ENCODE measurements at places on chromosomes 2 and 18.

GRCh38 chr18:46755315-46756024 is 1.4 kb downstream of the ST8SIA5 start:
- no peak for DNase-seq

- DNase-seq = no peak
Measured at GRCh38 chr2:111028720-111029119, 92.0 kb upstream of the BCL2L11 start.

DNA sequence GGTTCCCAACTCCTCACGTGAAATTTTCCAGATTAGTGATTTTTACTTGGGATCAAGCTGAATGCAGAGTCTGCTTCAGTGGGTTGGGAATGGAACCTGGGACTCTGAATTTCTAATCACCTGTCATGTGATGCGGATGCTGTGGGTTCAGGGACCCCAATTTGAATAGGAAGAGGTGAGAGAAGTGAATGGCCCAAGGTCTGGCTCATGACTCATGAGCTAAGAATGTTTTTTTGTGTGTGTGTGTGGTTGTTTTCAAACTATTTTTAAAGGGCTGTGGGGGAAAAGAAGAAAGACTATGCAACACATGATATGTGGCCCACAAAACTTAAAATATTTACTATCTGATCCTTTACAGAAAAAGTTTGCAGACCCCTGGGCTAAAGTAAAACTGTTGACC is 108.5 kb upstream of the CYRIA start:
- DNase-seq = no peak

DNA sequence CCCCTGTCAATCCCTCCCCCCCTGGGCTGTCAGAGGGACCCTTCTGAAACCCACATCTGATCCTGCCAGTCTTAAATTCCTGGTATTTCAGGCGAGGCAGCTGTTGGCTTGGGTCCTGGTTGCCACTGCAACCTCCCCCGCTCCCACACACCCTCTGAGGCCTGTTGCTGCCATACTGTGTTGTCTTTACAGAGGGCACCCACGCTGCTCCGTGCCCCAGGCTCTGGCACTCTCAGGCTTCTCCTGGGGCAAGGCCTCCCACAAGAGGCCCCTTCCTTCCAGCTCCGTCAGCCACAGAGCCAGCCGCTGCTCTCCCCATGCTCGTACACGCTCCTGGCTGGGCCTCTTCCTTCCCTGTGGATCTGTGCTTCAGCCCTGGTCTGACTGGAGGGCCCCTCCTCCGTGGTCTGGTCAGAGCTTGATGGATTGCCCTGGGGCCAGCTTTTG is 8.6 kb downstream of the CABLES1 start:
- DNase-seq = no peak

- no peak for DNase-seq
Measured at GRCh38 chr18:56505971-56506370, 132.4 kb downstream of the TXNL1 start.

DNA sequence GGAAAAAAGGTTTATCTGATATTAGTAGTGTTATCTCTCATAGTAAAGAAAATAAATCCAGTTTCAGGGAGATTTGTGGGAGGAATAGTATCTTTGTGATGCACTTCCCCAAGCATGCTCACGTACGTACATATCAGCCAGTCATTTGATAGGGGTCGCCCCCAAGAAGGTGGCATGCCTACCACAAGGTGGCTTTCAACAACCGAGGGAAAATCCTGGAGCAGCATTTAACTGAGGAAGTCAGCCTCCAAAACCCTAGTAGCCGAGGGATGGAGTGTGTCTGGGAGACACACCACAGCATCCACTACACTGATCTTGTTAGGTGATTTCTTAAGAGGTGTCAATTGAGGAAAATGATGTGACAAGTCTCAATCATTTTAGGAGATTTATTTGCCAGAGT is 623.9 kb downstream of the NYAP2 start:
- DNase-seq = no peak

DNA sequence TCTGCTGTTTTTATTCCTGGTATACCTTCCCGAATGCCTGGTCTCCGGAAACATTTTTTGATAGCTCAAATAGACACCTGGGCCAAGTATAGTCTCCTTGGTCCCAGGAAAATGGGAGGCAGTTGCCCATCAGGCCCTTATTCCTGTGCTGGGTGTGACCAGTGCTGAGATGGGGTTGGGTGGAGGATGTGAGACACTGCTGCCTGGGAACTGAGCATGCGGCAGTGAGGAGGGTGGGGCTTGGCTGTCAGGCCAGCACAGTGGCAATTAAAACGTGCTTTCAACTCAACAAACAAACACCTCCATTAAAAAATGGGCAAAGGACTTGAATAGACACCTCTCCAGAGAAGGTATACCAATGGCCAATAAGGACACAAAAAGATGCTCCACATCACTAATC is 12.5 kb downstream of the KLHL29 start:
- DNase-seq = no peak

DNA sequence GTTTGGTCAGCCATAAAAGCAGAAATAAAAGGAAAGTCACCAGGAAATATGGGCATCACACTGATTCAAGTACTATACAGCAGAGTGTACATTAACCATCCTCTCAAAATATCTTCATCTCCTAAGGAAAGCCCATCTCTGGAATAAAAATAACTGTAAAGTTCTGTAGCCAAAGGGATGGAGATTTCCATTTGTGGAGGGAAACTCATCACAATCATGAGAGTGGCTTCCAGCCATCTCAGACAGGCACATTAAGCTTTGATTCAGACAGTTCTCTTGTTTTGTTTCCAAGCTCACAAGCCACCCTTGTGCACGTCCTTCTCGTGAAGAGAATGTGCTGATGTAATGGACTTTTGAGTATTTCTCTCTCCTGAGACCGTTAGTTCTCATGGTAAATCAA is 695.5 kb downstream of the LRRTM4 start:
- no peak for DNase-seq

DNA sequence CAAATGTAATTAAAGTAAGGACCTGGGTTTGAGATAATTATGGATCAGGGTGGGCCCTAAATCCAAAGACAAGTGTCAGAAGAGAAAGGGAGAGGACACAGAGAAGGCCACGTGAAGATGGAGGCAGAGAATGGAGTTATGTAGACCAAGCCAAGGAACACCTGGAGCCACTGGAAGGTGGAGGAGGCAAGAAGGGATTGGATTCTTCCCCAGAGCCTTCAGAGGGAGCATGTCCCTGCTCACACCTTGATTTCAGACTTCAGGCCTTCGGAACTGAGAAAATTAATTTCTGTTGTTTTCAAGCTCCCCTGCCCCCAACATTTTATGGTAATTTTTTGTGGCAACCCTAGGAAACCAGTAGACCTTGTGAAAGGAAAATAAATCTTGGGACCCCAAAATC is 19.6 kb downstream of the CAPN14 start:
- no peak for DNase-seq

DNA sequence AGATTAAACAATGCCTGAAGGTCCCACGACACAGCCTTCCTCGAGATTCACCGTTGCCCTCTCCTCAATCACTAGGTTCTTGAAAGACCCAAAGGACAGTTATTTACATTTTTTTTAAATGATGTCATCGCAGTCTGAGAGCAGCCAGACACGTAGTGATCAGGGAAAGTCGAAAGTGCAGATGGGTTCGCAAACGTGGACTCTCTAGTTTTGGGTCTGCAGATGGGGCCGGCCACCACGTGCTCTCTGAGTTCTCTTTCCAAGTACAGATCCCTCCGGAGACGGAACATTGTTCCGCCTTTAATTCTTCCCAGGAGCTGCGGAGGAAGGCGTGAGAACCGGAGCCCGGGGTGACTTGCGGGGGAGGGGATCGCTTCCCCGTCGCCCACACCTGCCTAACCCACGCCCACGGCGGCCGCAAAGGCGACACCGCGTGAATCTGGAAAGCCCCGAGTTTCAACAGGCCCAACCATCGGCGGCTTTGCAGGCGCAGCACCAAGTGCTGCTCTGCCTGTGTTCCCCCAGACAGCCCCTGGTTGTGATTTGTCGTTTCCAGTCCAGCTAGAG is 54.3 kb downstream of the PKDCC start:
- no peak for DNase-seq

DNA sequence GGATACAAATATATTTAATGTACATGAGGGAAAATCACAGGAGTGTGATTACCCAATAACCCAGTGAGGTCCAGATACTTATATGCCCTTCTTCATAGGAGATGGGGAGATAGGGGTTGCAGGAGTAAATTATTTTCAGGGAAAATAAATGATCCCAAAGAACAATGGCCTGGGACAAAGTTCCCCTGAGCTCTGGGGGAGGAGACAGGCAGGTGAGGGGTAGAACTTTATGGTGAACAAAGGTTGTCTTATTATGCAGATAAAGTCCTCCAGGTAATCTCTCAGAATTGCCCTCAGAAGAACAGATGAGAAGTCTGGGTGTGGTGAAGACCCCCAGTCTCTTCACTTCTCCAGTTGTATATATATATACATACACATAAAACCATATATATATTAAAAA is 22.1 kb upstream of the RMDN2 start:
- DNase-seq = no peak

DNA sequence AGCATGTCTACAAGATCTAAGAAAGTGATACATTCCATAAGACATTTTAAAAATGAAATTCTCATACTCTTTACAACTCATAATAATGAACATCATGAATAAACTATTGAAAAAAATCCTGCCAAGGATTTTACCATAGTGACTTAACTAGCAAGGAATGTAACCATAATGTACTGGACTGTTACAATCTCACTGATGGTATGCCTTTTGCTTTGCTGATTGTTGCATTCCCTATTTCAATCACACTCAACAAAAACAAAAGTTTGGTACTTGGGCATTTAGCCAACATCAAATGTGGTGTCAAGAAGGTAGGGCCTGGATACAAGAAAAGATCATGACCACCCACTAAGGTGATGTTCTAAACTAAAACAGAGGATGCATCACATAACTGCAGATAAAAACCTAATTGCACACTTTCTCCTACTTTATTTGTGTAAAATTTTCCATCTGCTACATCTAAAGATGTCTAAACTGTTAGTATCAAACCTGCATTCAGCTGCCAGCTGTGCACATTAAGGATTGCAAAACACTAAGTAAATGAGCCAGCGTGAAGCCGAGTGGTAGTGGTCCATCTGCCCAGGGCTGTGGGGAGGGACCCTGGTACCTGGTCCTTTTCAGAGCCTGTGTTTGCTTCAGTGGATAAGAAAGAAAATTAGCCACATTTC is 564.4 kb downstream of the ZEB2 start:
- peak; percentile 21 for DNase-seq
